ENCODE measurements at places on chromosomes 3 and 15.

GRCh38 chr15:28271697-28272260, 50.2 kb downstream of the HERC2 start:
- no peak for DNase-seq

GRCh38 chr3:88003115-88003755, 55.6 kb downstream of the CGGBP1 start:
- DNase-seq = no peak

- no peak for DNase-seq
Measured at GRCh38 chr3:126394179-126394976, at the start of gene CFAP100. TSS of gene CFAP100 (plus strand) at chr3:126394909. CDS start at chr3:126396001, 1,092 bp downstream.

DNA sequence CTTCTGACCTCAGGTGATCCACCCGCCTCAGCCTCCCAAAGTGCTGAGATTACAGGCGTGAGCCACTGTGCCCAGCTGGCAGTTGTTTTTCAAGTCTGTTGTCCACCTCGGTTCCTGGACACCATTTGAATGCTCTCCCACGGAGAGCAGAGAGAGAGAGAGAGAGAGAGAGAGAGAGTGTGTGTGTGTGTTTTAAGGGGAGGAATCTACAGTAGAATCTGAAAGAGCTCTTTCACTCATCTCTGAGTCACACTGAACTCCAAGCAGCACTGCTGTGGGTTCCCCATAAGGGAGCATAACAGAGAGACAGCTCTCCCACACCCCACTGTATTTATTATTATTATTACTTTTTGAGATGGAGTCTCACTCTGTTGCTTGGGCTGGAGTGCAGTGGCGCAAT, 156.6 kb downstream of the RPLP1 start:
- no peak for DNase-seq
